Trophoblast cell (in vitro differentiated cells and primary cell): ENCODE measurements at places on chromosomes 6 and 20.
A peak's percentile ranks its signal among the peaks of the same experiment; 100 is the strongest.

DNA sequence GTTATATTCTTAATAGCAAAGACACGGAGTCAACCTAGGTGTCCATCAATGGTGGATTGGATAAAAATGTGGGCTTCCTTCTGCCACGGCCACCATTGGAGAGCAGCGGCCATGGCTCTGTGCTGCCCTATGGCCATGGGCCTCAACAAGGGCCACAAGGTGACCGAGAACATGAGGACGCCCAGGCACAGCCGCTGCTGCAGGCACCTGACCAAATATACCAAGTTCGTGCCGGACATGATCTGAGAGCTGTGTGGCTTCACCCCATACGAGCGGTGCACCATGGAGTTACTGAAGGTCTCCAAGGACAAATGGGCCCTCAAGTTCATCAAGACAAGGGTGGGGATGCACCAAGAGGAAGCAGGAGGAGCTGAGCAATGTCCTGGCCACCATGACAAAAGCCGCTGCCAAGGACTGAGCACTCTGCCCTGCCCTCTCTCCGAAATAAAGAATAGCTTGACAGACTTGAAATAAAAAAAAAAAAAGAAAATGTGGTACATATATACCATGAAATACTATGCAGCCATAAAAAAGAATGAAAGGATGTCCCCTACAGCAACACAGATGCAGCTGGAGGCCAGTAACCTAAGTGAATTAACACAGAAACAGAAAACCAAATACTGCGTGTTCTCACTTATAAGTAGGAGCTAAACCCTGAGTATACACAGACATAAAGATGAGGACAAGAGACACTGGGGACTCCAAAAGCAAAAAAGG lies 81.0 kb downstream of the FKBP5 start:
- H3K27me3 ChIP-seq, result no peaks in the 10 kb centered on the region
- no peak overlapping the region for H3K4me3 ChIP-seq
- no peak overlapping the region for H3K27ac ChIP-seq
- no peak for DNase-seq

GRCh38 chr6:18997375-18997826 lies 610.3 kb downstream of the RNF144B start:
- no peaks in the 10 kb centered on the region for H3K36me3 ChIP-seq
- no peaks in the 10 kb centered on the region for H3K27me3 ChIP-seq
- no peak for DNase-seq
- H3K4me3 ChIP-seq, result no peak overlapping the region

DNA sequence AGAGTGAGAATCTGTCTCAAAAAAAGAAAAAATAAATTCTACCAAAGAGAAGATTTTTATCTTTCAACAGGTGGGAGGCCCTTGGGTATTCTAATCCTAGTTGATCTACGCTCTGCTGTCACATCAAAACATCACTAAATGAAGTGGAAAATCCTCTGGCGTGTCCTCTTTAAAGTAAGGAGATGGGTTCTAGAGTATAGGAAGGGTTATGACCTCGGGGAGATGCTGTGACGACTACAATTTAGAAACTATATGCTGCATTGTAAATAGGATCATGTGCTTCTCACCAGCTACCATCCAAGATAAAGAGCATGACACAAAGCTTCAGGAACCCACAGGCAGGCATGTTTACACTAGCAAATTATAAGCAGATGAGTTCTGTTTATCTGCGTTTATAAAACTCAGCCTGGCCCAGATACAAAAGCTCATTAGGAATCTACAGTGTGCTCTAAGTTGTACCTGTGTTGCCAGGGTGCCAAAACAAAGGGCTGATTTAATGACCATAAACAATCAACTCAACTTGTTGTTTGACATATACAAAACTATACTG lies 197.1 kb upstream of the PLN start:
- no peak for DNase-seq
- H3K4me3 ChIP-seq, result no peak overlapping the region
- H3K27ac ChIP-seq, result no peak overlapping the region

DNA sequence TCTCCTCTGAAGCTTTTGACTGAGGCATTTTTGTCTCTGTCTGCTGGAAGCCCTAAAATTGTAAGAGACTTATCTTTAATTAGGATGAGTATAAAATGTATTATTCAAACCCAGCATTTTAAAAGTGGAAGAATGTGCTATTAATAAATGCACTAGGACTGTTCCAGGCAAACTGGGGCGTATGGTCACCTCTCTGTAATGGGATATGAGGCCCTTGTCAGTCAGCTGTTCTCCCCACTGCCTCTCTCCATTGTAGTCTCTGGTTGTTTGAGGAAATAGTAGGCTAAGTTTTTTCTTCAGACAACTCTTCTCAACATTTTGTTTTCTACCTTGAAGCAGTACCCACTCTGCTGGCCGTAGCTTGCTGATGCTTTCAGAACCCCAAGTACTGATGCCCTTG lies 14.3 kb upstream of the DEF6 start:
- no peak overlapping the region for H3K27ac ChIP-seq
- H3K27me3 ChIP-seq, result no peaks in the 10 kb centered on the region
- H3K4me1 ChIP-seq, result no peaks in the 10 kb centered on the region

- no peak overlapping the region for H3K27ac ChIP-seq
- no peaks in the 10 kb centered on the region for H3K36me3 ChIP-seq
- H3K4me3 ChIP-seq, result no peak overlapping the region
- no peaks in the 10 kb centered on the region for H3K27me3 ChIP-seq
Measured at GRCh38 chr20:55252521-55252920, 752.8 kb downstream of the CBLN4 start.

GRCh38 chr6:3376893-3377535 lies 79.8 kb downstream of the SLC22A23 start:
- H3K27me3 ChIP-seq, result no peaks in the 10 kb centered on the region
- H3K27ac ChIP-seq, result no peak overlapping the region
- DNase-seq, result no peak
- H3K36me3 ChIP-seq, result no peaks in the 10 kb centered on the region
- H3K4me3 ChIP-seq, result no peak overlapping the region
- H3K4me1 ChIP-seq, result peaks cover 8% of the 10 kb centered on the region

GRCh38 chr20:23101696-23102406 lies 15.7 kb upstream of the CD93 start:
- no peaks in the 10 kb centered on the region for H3K4me1 ChIP-seq
- no peak for DNase-seq
- H3K27me3 ChIP-seq, result no peaks in the 10 kb centered on the region
- no peaks in the 10 kb centered on the region for H3K36me3 ChIP-seq
- H3K4me3 ChIP-seq, result no peak overlapping the region

- H3K27me3 ChIP-seq, result no peaks in the 10 kb centered on the region
- DNase-seq, result no peak
- no peaks in the 10 kb centered on the region for H3K4me1 ChIP-seq
- H3K36me3 ChIP-seq, result peaks cover 4% of the 10 kb centered on the region
- H3K27ac ChIP-seq, result peak overlapping the region; percentile 51
- no peak overlapping the region for H3K4me3 ChIP-seq
Measured at GRCh38 chr6:117521791-117522502, 39.5 kb downstream of the DCBLD1 start.

DNA sequence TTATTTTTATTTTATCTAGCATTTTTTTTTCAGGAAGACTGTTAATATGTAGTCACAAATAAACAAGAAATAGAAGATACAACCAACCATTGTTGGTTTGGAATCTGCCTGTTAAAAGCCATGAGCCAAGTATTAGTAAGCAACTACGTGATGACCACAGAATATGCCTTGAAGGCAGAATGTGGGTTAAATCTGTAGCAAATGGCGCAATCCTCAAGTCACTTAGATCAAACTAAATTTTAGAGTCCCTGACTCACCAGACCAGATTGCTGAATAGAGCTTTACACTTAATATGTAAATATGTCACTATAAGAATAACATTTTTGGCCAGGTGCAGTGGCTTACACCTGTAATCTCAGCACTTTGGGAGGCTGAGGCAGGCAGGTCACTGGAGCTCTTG lies 800.1 kb upstream of the CITED2 start:
- no peak overlapping the region for H3K4me3 ChIP-seq
- DNase-seq, result peak; percentile 88
- peaks cover 2% of the 10 kb centered on the region for H3K36me3 ChIP-seq
- H3K4me1 ChIP-seq, result no peaks in the 10 kb centered on the region
- no peak overlapping the region for H3K27ac ChIP-seq

DNA sequence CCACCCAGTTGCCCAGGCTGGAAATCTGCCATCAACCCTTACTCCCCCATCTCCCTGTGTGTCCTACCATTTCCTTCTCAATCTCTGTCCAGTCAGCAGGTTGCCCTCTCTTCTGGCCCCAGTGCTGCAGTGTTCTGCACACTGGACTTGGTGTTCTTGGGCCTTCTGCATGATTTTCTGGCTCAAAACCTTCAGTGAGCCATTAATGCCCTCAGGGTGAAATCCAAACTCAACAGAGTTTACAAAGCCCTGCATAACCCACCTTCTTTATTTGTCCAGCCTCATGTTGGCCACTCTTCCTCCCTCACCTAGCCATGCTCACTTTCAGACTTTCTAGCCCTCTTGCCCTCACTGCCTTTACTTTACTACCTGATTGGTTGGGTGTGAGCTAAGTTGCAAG lies 5.0 kb upstream of the GSTA3 start:
- H3K27ac ChIP-seq, result no peak overlapping the region
- no peak overlapping the region for H3K4me3 ChIP-seq
- H3K27me3 ChIP-seq, result no peaks in the 10 kb centered on the region
- no peak for DNase-seq
- no peaks in the 10 kb centered on the region for H3K36me3 ChIP-seq
- H3K4me1 ChIP-seq, result peaks cover 3% of the 10 kb centered on the region
